IPS-NIHi11 (cell line): ENCODE measurements at places on chromosomes 7 and 10.

DNA sequence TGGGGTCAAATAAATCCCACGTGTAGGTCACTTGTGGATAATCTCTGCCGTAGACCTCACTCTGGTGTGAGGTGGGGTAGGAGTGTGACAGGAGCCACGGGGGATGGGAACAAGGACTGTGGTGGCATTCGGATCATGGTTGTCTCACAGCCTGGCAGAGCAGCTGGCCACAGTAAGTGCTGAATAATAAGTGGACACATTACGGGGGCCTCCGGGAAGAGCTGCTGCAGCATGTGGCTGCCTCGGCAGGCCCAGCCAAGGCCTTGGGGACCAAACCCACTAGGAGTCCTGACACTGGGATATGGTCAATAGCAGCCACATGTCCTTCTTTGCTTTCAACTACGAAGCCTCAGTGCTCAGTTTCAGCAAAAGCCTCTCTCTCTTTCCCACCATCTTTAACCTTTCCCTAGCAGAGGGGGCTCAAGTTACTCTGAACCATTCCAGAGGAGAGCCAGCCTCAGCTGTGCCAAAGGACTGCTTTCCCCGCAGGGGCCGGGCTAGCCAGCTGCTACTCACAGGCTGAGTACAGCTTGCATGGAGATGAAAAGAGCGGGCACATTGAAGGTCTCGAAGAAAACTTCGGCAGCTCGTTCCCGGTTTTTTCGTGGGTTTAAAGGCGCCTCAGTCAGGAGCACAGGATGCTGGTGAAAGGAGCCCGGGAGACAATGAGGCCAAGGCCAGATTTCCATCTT, 17.3 kb downstream of the ACTR1A start:
- DNase-seq = no peak

DNA sequence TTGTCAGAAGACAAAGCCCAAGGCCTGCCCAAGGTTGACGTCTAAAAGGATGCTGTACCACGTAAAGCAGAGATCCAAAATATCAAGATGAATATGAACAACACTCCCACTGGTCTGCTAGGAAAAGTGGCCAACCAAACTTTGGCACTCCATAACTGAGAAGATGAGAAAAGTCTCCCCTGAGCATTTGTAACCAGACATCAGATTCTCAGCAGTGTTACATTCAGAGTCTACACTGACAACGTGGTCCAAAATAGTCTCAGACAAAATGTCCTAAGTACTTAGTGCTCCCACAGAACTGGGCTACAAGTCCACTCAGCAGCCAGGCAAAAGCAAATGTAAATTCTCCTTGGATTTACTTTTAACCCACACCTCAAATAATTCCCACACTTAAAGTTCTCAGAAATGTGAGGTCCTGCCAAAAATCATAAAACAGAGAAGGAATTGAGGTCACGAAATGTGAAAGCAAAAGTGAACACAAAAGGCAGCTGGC, 185.1 kb upstream of the NOBOX start:
- no peak for DNase-seq

- DNase-seq = no peak
Measured at GRCh38 chr7:527723-528122, 8.1 kb upstream of the PDGFA start.

- no peak for DNase-seq
Measured at GRCh38 chr10:22711373-22711772, 3.0 kb downstream of the PIP4K2A start.

GRCh38 chr7:47093320-47094234, 488.3 kb downstream of the TNS3 start:
- no peak for DNase-seq

DNA sequence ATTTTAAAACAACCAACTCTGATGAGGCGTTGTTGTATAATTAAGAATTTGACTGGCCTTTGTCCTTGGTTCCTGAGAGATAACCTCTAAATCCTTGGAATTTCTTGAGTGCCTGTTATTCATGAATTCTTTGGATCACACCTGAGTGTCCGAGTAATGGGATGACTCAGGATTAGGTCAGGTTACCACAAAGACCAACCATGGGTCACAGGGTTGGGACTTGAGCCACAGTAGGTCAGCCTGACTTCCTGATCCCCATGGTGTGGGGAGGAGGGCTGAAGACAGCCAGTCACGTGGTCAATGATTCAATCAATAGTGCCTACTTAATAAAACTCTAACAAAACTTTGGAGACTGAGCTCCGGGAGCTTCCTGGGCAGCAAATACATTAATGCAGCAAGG, 192.5 kb downstream of the GFRA1 start:
- DNase-seq = peak; percentile 19

GRCh38 chr7:87570178-87570577, 30.5 kb downstream of the ABCB1 start:
- no peak for DNase-seq

- no peak for DNase-seq
Measured at GRCh38 chr7:44327981-44328380, 2.6 kb upstream of the CAMK2B start.

GRCh38 chr10:72133517-72133916, 45.2 kb upstream of the SPOCK2 start:
- DNase-seq = no peak

DNA sequence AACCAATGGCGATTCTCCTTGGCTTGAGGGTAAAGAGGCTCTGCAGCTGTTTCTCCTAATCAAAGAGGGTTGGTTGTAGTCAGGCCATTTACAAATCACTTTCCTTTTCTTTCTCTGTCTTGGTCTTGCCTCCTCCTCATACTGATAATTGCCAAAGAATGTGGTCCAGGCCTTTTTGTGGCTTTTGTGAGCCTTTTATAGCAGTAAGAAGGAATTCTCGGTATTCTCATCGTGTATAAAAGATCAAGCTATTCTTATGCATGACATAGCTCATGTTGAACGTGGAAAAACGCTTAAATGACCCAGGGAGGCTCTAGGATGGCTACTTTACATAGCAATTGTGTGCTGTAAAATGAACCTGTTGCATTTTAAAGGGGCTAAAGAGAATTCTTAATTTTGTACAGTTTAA, 62.6 kb downstream of the RBM20 start:
- peak; percentile 35 for DNase-seq

GRCh38 chr10:25257646-25258045, 82.8 kb downstream of the GPR158 start:
- no peak for DNase-seq

DNA sequence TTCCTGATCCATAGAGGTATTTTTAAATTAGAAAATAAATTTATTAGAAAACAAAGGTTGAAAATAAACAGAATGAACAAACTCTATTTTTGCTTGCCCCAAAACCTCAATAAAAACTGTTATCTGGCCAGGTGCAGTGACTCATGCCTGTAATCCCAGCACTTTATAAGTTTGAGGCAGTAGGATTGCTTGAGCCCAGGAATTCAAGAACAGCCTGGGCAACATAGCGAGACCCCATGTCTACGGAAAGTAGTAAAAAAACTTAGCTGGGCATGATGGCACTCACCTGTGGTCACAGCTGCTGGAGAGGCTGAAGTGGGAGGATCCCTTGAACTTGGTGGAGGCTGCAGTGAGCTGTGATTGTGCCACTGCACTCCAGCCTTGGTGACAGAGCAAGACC, 10.3 kb downstream of the SLK start:
- no peak for DNase-seq

DNA sequence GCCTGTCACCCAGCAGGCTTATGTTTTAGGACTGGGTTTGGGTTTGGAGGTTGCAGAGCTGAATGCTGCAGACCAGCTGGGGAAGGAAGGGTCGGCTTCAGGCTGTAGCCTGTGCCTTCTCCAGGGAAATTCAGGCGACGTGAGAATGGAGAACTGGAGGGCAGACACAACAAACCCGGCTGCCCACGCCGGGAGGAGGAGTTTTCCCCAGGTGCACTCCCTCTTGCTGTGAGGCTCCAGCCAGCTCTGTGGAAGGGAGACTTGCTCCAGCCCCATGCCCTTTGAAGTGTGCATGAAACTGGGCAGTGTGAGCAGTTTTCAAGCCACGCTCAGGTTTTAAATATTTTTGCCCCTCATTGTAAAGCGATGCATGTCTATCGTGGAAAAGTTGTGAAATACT, 279.1 kb downstream of the CCSER2 start:
- peak; percentile 36 for DNase-seq

DNA sequence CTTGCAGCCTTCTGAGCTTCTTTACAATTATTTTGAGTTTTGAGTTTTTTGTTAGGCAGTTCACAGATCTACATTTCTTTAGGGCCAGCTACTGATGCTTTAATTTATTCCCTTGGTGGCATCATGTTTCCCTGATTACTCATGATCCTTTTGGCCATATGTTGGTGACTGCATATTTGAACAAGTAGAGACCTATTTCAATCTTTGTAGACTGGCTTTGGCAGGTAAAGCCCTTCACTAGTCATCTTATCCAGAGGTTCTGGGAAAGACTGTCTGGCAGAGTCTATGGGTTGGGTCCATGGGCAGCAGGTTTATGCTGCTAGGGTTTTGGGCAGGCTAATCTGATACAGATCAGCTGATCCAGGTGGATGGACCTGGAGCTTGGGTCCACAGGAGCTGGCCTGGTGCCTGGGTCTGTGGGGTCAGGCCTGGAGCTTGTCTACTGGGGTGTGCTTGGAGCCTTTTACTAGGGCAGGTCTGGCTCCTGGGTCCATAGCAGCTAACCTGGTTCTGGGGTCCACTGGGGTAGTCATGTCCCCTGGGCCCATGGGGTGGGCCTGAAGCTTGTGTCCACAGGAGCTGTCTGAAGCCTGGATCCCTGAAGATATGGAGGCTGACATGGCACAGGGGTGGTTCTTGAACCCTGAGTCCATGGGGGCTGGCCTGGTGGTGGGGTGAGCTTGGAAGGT, 72.7 kb downstream of the GPR85 start:
- DNase-seq = no peak

- no peak for DNase-seq
Measured at GRCh38 chr10:26386781-26387180, 51.4 kb upstream of the APBB1IP start.

DNA sequence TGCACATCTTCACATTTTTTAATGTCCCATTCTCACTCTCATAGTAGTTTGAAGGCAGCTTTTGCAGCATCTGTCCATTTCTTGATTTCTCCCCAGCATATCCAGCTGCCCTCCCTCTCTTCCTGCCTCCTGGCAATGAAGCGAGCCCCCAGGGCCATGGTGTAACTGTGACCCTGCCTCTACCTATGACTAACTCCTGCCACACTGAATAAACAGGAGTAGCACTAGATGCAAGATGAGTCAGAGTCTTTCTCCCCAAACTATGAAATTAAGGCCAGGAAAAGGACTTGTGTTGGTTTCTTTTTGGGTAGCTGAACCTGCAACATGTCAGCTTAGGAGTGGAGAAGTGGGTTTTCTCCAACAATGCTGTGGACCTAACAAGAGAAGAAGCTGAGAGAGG, 329.0 kb downstream of the RNLS start:
- no peak for DNase-seq

DNA sequence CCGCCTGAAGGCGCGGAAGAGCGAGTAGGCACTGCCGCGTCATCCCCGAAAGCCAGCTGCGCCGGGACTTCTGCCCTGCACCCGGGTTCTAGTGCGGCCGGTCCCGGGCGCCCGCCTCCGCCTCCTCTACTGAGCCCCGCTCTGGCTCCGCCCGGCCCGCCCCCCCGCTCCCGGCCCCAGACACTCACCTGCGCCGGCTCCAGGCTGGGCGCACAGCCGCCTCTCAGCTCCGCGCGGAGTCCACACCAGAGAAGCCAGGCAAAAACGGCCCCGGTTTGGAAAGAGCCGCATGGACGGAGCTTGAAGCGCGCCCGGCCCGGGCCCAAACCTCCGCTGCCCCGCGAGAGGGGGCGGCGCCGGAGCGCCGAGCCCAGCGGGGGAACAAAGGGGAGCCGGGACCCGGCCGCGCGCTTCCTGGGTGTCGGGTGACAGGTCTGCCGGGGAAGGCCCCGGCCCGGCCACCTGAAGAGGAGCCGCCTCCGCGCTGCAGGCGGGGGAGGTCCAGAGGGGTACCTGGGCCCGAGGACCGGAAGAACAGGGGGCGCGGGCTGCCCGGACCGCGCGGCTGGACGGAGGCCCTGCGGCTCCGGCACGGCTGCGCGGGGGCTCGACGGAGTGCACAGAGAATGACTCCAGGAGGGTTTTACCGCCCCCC, 168.2 kb downstream of the NRF1 start:
- DNase-seq = peak; percentile 85

GRCh38 chr7:149838992-149839408, 825 bp downstream of the ZNF862 start:
- no peak for DNase-seq

GRCh38 chr7:41367967-41368882, 334.7 kb downstream of the INHBA start:
- no peak for DNase-seq

GRCh38 chr7:8094164-8095140, 125.9 kb downstream of the GLCCI1 start:
- DNase-seq = no peak

GRCh38 chr7:102390697-102391484, 5.3 kb upstream of the PRKRIP1 start:
- peak; percentile 88 for DNase-seq

DNA sequence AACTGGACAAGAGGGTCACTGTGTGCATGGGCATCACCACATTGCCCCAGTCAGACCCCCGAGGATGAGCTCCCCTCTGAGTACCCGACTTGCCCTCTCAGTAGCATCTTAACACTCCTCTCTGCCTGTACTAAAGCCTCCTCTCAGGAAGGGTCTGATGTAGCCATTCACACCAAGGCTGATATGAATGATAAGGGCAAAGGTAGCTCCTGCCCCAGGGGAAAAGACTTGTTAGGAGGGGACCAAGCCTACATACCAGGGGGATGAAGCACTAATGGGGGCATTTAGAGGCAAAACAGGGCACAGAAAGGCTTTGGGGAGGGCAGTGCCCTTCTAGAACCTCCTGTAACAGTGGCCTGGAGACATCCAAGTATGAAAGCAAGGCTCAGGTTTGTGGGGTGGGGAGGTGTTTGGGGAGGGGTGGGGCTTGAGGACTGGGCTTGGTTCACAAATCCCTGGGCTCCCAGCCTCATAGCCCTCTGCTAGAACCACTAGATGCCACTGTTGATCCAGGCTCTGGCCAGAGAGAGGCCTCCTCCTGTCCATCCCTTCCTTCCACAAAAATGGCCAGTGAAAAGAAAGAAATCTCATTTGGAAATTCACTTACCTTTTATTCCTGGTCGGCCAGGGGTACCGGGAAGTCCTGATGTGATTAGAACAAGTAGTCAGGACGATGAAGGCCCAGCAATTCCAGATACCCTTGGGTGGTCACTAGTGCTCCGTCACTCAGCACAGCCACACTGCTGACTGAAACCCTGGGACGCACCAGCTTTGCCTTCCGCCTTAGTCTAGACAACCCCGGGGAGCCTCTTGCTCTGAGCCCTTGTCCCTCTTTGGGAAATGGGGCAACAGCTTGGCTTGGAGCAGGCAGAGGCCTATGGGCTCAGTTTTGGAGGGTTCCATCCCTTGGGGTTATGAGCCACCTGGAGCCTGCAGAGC, 40.3 kb downstream of the COL17A1 start:
- DNase-seq = peak; percentile 85

GRCh38 chr7:94059746-94060145, 55.6 kb upstream of the BET1 start:
- no peak for DNase-seq
